ENCODE measurements at places on chromosomes 5 and 9.
A peak's percentile ranks its signal among the peaks of the same experiment; 100 is the strongest.

DNA sequence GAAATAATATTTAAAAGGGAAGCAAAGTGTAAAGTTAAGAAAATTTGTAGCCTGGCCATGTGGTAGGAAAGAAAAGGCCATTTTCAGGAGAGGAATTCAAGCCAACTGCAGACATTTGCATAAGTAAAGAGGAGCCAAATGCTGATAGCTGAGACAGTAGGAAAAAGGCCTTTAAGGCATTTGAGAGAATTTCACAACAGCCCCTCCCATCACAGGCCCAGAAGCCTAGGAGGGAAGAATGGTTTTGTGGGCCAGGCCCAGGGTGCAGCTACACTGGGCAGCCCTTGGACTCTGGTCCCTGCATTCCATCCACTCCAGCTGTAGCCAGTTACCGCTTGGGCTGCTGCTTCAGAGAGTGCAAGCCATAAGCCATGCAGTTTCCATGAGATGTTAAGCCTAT, 1556.8 kb downstream of the EFNA5 start:
- DNase-seq: no peak

GRCh38 chr5:67234671-67235176, 38.1 kb upstream of the CD180 start:
- DNase-seq: no peak

GRCh38 chr5:14199902-14200301, 56.8 kb downstream of the TRIO start:
- no peak for DNase-seq

- DNase-seq: no peak
These were observed 149.6 kb downstream of the DROSHA start for GRCh38 chr5:31382051-31382878.

DNA sequence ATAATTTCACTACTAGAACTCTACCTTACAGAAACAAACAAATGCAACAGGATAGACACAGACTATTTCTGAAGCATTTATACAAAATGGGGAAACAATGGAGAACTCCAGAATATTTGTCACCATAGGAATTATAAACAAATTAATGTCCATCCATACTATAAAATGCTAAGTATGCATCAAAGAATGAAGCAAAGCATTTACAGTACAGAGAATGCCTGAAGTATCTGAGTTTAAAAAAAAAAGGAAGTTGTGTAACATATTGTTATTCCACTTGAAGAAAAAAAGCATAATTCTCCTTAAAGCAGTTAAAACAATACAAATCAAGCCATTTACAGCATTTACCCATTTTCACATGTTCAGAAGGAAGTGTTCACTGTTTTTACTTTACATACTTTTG, 53.0 kb downstream of the DROSHA start:
- no peak for DNase-seq

DNA sequence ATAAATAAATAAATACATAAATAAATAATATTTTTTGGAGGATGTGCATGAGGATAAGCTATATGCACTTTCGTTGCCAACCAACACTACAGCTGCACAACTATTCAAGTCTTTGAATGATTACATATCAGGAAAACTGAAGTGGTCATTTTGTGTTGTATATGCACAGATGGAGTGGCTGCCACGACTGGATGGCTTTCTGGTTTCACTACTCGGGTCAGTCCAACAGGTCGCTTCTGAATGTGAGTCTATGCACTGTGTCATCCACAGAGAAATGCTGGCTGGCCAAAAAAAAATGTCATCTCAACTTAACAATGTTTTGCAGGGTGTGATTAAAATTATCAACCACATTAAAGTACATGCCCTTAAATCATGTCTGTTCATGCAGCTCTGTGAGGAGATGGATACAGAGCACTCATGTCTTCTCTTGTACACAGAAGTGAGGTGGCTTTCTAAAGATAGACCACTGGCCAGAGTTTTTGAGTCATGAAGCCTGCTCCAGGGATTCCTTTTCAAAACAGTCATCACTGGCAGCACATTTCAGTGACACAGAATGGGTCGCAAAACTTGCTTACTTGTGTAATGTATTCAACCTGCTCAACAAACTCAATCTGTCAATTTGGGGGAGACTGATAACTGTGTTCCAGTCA, 589.8 kb upstream of the CYLC2 start:
- DNase-seq: no peak

GRCh38 chr5:94702729-94703128, 84.3 kb downstream of the SLF1 start:
- DNase-seq: no peak

DNA sequence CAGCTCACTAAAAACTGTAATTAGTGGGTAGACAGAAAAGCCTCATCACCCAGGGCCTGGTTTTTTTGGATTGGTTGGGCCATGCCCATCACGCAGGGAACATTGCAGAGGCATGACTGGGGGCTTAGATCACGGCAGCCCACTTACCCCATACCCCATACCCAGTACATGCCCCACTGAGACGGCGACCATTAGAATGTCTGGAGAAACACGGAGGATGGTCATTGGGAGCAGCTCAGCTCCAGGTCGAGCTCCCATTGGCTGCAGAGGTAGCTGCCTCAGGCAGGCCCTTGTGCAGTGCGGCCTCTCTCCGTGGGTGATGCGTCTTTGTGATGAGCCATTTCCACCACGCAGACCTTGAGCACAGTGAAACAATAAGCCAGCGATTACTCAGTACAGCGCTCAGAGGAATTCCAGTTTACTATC, 204.0 kb downstream of the GADD45G start:
- no peak for DNase-seq

- DNase-seq: no peak
These were observed 171.3 kb downstream of the PSAT1 start for GRCh38 chr9:78468231-78468630.

- DNase-seq: no peak
These were observed 20.7 kb upstream of the CTSV start for GRCh38 chr9:97059626-97060025.

GRCh38 chr9:85262333-85262732, 479.4 kb downstream of the AGTPBP1 start:
- DNase-seq: no peak

GRCh38 chr9:31136524-31136923, 1247.9 kb upstream of the ACO1 start:
- DNase-seq: no peak

DNA sequence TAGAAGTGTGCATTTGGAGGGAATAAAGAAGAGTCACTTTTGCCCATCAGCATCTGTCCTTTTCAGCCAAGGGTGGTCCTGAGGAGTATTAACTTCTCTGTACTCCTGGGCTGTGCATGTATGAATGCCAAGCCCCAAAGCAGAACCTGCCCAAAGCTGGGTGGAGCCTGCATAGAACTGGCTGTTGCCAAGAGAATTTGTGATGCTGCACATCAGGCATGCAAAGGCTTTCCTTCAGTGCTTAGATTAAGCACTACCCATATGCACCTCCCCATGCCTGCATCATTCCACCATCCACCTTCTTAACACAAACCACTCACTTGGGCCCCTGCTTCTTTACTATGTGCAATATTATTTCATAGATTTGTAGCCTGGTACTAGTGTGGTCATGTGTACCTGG, 493.8 kb downstream of the KIF4B start:
- DNase-seq: no peak

DNA sequence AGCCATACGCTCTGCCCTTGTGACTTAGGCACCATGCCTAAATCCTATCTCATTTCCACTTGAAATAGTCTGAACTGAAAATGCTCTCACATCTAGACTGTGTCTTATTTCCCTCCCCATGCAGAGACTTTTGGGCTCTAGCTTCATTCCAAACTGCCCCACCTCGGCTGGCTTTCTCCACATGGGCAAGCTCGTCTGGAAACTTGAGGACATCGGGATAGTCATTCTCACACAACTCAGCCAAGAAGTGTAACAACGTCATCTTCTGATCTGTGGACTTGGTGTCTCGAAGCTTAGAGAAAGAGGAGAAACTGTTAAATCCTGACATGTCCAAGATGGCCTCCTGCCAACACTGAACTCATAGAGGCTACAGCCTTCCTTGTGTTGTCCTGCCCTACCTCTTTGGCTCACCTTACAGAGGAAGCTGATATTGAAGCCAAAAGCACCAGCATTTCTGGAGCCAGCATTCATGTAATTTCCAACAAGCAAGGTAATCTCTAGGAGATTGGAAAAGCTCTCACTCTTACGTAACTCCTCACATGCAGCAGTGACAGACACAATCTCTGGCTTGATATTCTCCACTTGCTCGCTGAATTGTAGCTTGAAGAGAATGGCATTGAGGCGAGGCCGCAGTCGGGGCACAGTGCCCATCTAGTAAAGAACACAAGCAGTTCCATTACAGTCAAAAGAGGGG, 39.6 kb downstream of the PCDHGC5 start:
- no peak for DNase-seq

- no peak for DNase-seq
These were observed 170.5 kb upstream of the PPP1R26 start for GRCh38 chr9:135308821-135309762.

- peak; percentile 21 for DNase-seq
These were observed 2.5 kb downstream of the TLE1 start for GRCh38 chr9:81686614-81687520.

GRCh38 chr5:172796306-172796705, 25.3 kb upstream of the DUSP1 start:
- no peak for DNase-seq

- no peak for DNase-seq
These were observed 63.5 kb upstream of the GARNL3 start for GRCh38 chr9:127201071-127201541.

- no peak for DNase-seq
These were observed 763 bp downstream of the TJP2 start for GRCh38 chr9:69174616-69175463.

- DNase-seq: no peak
These were observed 99.6 kb downstream of the ASTN2 start for GRCh38 chr9:117315236-117315635.

DNA sequence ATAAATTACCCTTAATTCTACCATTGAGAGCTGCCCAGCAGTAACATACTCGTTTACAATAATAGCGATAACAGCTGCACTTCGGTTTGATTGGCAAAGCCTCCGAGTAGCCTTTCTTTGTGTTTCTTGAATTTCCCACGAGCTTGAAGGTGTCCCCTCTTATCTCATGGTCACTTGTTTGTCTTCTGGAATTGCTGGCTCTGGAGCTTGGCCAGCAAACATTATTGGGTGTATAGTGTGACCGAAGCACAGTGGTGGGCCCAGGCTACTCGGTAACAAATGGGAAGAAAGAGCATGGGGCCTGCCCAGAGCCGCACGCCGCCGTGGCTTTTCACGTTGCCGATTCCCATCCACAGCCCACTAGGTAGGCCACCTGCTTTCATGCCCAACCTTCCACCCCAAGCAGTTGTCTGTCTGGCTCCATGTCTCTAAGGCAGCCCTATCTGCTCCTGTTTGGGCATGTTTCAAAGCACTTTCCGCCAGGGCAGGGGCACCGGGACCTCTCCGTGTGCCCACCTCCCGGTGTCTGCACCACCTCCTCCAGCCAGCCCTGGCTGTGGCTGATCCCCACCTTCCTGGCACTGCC, 8.7 kb downstream of the STKLD1 start:
- no peak for DNase-seq

- no peak for DNase-seq
These were observed 370.6 kb downstream of the BNC2 start for GRCh38 chr9:16499892-16500291.

GRCh38 chr5:16866795-16867576, 69.1 kb downstream of the MYO10 start:
- DNase-seq: no peak

DNA sequence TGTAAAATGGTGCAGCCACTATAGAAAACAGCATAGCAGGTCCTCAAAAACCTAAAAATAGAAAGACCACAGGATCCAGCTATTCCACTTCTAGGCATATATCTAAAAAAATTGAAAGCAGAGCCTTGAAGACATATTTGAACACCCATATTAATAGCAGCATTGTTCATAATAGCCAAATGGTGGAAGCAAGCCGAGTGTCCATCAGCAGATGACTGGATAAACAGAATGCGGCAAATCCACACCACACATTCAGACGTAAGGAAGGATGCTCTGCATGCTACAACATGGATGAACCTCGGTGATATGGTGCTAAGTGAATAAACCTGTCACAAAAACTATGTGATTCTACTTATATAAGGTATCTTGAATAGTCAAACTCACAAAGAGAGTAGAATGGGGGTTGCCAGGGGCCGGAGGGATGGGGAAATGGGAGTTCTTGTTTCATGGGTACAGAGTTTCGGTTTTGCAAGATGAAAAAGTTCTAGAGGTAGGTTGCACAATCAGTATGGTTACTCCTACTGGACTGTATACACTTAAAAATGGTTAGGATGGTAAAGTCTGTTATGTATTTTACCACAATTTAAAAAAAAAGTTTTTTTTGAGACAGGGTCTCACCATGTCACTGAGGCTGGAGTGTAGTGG, 17.1 kb upstream of the HSD17B3 start:
- DNase-seq: no peak

- DNase-seq: no peak
These were observed 26.9 kb downstream of the MRPS30 start for GRCh38 chr5:44835693-44836092.

GRCh38 chr9:33011831-33012230, 10.4 kb upstream of the APTX start:
- DNase-seq: no peak

DNA sequence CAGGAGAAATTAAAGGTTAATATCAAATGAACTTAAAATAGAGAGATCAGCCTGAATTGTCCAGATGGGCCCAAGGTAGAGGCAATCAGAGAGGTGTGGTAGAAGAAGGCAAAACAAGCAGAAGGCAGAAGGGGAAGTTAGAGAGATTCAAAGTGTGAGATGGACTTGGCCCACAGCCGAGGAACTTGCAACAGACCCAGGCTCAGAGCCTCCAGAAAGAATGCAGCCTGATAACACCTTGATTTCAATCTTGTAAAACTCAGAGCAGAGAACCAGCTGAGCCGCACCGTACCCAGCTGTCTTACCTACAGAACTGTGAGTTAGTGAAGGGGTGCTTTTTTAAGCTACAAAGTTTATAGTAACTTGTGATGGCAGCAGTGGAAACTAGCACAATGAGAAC, 190.9 kb downstream of the RFK start:
- no peak for DNase-seq

DNA sequence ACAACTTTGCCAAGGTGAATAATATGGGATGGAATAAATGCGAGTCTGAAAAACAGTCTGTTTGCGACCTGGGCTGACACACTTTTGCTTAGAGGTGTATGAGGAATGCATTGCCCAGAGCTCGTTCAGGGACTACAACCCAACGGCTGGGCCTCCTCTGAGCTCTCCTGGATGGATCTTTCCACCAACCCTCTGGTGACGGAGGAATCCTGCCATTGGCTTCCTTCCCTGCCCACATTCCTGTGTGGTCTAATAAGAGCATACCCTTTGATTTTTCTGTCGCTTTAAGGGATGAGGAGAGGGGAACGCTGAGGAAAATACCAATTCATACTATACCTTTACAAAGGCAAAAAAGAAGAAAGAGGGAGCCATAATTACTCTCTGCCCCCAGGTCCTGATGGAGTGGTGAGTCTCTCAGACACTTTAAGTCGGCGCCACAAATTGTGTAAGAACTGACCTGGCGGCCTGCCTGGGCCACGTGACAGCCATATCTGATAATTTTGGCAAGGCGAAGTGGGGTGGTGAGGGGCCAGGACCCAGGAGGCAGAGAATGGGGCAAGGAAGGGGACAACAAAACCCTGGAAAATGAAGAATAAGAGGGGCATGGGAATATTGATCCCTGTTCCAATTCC, 265.2 kb upstream of the MSX2 start:
- no peak for DNase-seq

GRCh38 chr5:61202213-61202612, 39.9 kb upstream of the SMIM15 start:
- no peak for DNase-seq
